ENCODE measurements at places on chromosomes 3 and 15.

DNA sequence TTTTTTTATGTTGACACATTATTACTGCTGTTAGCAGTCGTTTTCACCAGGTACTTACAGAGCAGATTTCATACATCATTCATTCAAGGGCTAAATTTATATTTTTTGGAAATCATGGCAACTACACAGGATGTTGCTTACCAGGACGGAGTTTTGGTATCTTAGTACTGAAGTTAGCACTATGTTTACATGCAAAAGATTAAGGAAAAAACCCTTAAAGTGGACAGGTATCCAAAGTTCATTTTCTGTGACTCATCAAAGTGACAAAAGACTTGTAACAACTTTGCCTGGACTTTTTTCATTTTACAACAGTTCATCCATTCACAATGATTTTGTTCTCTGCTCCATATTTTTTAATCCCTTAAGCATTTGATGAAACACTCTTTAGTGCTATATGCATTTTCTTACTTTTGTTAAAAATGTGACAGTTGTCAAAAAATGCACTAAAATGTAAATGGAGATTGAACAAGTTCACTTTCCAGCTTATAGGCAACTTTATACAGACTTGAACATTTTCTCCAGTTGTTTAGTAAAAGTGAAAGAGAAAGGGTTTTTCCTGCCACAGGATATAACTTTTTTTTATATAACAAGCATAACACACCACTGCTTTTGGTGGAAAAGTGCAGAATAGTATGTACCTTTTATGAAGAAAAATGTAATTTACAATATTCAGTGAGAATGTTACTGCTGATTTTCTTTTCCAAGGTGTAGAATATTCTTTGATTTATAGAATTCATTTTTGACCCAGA lies 104.1 kb downstream of the STT3B start:
- peak; percentile 10 for DNase-seq
- peaks cover 22% of the 10 kb centered on the region for H3K36me3 ChIP-seq
- H3K27me3 ChIP-seq: no peaks in the 10 kb centered on the region

GRCh38 chr15:87032295-87032694 lies 952.6 kb downstream of the AGBL1 start:
- no peaks in the 10 kb centered on the region for H3K27me3 ChIP-seq
- H3K36me3 ChIP-seq: no peaks in the 10 kb centered on the region
- H3K27ac ChIP-seq: no peak overlapping the region
- DNase-seq: no peak
- H3K4me1 ChIP-seq: no peaks in the 10 kb centered on the region
- no peak overlapping the region for H3K4me3 ChIP-seq

GRCh38 chr15:59283717-59284391 lies 77.2 kb downstream of the LDHAL6B start:
- no peak overlapping the region for H3K4me3 ChIP-seq
- H3K4me1 ChIP-seq: no peaks in the 10 kb centered on the region
- H3K36me3 ChIP-seq: no peaks in the 10 kb centered on the region
- no peak overlapping the region for H3K27ac ChIP-seq
- DNase-seq: no peak

GRCh38 chr3:100532411-100532810 lies 40.0 kb downstream of the TMEM45A start:
- no peaks in the 10 kb centered on the region for H3K4me1 ChIP-seq
- DNase-seq: no peak
- H3K27ac ChIP-seq: no peak overlapping the region
